ENCODE measurements at places on chromosomes 5 and 9.

- DNase-seq, result no peak
Measured at GRCh38 chr9:965497-965896, 11.0 kb upstream of the DMRT3 start.

DNA sequence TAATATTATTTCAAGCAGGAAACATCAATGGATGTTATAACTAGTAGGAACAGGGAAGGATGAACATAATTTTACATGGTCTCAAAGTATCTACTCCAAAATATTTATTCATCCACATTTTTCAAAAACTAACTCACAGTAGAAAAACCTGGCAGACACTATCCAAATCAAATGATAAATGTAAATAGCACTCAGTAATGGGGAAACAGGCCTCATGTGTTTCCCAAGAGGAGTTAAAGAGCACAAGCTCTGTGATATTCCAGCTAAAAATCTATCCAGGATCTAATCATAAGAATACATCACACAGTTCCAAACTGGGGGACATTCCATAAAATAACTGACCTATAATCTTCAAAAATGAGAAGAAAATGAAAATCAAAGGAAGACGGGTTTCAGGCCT, 443.1 kb downstream of the ZNF608 start:
- DNase-seq, result no peak

- DNase-seq, result no peak
Measured at GRCh38 chr9:101139082-101139481, 110.6 kb downstream of the PLPPR1 start.

- DNase-seq, result no peak
Measured at GRCh38 chr9:124345063-124345462, 70.2 kb downstream of the PSMB7 start.

DNA sequence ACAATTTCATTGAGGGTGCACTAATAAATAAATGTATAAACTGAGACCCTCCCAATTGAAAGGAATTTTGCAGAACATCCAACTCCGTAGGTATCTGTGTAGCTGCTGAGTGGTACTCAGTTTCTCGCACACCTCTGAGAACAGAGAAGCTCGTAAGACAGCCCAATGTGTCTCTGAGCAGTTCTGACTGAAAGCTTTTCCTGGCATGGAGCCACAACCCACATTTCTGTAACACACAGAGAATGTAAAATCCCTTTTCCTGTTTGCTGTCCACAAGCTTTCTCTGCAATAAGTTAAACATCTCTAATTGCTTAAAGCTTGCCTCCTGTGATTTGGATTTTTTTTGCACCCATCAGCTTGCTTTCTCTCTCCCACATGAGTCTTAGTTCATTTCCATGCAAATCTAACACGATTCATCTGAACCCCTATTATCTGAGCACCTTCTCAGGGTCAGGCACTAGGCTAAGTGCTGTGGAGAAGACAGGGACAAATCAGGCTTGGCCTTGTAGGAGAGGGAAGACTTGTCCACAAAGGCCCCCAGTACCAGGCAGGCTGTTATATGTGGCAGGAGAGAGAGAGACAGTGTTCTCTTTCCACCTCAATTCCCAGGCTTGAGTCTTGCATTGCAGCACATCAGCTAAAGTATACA, 44.2 kb upstream of the COL15A1 start:
- no peak for DNase-seq

- DNase-seq, result no peak
Measured at GRCh38 chr9:79431019-79431679, 140.6 kb upstream of the TLE4 start.

DNA sequence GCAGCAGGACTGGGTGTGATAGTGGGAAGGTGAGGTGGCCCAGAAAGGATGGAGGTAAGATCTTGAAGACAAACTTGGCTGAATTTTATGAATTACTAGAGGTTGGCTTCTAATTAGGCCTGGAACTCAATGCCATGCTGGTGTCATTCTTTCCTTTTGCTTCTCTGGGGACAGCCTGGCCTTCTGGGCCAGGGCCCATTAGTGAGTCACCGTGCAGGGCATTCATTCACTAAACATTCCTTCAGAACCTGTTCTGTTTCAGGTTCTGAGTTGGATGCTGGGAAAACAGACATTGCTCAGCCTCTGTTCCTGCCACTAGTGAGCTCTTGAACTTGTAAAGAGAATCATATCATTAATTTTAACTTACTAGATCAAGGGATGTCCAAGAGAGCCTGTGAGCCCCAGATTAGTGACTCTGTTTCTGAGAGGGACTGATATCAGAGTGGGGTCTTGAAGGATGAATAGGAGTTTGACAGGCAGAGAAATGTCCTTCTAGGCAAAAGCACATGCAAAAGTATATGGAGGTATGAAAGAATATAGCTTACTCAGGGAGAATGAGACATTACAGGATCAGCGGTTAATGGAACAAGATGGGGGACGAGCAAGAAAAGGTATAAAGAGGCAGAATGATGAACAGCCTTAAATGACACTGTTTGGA, 66.5 kb downstream of the LHX2 start:
- DNase-seq, result no peak

DNA sequence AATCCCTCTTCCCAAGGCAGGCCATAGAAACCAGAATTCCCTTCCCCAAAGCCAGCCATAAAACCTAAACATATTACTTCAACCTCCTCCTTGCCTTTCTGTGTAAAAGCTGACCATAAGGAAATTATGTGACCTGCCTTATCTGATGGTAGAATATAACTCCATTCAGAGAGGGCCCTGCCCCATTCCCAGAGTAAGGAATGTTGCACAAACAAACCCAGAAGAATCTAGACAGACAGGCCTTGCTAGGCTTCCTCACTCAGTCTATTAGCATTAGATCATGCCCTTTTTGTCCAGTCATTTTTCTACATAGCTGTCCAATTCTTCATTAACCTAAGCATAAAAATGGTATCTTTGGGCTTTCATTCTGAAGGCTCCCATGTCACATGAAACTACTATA, 17.8 kb upstream of the IFNB1 start:
- no peak for DNase-seq

DNA sequence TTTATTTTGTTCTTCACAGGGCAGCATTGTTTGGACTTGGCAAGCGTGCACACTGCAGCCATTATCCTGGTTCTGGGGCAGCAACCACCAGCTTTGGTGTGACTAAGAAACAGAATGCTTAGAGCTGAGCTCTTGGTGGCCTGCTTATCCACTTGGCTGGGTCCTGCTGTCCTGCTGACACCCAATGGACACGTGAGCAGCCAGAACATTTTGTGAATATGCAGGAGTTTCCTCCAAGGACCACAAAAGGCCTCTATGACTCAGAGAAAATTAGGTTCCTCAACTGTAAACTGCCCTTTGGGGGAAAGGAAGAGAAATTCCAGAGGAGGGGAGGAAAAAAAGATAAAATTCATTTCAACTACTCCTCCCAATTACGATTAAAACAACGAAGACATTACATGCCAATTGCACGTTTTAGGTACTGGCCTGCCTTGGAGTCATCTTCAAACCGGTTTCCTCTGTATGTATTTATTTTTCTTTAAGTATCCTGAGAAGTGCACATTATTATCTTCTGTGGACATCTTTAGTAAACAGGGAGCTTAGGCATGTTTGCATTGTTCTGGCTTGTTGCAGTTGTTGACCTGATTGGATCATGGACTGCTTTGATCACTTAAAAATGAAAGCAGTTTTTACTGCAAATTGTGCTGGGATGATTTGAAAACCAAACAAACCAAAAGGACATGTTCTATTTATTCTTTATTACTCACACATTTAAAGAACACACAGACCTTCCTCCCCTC, 82.3 kb upstream of the TLE4 start:
- no peak for DNase-seq

- no peak for DNase-seq
Measured at GRCh38 chr9:96420468-96421219, 2.5 kb upstream of the ZNF367 start.

DNA sequence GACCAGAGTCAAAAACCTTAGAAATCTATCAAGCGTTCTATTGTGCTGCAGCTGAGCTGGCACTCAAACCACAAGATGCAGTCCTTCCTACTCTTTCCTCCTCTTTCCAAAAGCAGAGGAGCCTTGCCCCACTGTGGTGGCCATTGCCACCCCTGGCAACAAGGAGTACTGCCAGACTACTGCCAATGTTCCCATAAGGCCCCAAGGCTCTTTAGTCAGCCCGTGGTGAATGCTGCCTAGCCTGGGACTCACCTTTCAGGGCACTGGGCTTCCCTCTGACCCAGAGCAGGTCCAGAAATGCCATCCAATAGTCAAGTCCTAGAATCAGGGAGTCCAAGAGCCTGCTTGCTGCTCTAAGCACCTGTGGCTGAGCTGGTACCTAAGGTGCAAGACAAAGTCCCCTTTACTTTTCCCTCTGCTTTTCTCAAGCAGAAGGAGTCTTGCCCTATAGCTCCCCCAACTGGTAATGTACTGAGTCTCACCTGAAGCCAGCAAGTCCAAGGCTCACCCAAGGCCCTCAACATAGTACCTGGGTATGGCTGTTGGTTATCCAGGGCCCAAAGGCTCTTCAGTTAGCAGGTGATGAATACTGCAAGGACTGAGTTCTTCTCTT, 219.4 kb downstream of the ATPSCKMT start:
- no peak for DNase-seq

DNA sequence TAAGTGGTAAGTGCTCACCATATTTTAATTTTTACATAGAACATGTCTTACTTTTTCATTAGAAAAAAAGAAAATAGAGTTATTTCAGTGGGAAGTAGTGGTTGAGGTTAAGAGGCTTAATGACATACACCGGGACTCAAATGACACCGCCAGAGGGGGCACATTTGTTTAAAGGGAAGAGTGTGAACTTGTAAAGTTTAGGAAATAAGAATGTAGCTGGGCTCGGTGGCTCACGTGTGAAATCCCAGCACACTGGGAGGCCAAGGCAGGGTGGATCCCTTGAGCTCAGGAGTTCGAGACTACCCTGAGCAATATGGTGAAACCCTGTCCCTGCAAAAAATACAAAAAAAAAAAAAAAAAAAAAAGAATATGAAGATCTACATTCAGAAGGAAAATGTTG, 43.4 kb upstream of the TNFAIP8 start:
- DNase-seq, result no peak

Data from CD4-positive, CD25-positive, alpha-beta regulatory T cell (primary cell).